ENCODE measurements at places on chromosomes 7 and 10.

DNA sequence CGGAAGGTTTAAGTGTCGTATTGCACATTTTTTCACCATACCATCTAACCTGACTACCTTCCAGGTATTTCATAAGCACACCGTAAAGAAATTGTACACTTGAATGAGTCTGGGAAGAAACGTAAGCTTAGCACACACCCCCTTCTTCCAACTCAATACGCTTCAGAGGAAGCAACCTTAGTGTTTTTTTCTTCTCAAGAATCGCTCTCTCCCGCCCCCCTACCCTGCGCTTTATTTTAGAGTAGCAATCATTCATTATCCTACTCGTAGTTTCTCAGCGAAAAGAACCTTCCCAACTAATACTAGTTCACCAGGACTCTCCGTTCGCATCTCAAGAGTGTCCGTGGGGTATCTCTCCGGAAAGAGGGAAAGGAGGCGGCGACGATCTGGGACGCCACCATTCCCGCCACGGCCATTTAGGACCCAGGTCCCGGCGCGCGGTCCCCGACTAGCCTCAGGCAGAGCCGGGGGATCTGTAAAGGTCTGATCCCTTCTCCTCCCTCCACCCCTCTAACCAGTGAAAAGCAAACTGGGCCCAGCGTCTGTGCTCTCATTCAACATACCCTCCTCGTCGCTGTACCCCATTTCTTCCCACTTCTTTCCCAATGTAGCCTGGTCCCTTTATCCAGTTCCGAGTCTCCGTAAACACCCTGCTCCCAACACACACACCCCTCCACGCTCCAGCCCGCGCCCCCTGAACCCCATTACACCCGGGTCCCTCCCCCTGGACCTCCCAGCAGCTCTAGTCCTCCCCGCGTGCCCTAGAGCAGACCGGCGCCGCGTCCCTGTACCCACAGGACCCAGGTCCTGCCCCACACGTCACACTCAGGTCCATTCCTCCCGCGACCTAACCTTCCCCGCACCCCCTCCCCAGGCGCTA is 16.0 kb downstream of the MYOZ1 start:
- no peak for DNase-seq

- DNase-seq = no peak
These were observed 28.7 kb upstream of the USP6NL start for GRCh38 chr10:11639849-11640764.

DNA sequence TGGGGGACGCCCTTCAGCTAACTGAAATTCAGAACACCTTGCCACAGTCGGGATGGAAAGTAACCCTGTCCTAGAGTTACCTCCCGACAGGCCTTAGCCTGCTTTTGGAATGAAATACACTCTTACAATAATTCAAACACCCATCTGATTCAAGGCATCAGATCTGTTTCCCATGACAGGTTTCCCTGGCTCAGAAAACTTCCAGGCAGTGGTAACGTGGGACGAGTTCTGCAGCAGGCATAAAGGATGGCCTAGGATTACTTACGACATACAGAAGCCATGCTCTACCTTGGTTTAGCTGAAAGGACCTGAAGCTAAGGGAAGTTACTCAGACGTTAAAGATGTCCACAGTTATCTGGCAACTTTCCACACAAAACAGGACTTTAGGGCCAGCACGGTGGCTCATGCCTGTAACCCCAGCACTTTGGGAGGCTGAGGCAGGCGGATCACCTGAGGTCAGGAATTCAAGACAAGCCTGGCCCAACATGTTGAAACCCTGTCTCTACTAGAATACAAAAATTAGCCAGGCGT is 5.0 kb downstream of the PAXIP1 start:
- no peak for DNase-seq

- DNase-seq = no peak
These were observed 2.0 kb downstream of the MASTL start for GRCh38 chr10:27157150-27157549.

- no peak for DNase-seq
These were observed 125.7 kb upstream of the SDK1 start for GRCh38 chr7:3175285-3175902.

DNA sequence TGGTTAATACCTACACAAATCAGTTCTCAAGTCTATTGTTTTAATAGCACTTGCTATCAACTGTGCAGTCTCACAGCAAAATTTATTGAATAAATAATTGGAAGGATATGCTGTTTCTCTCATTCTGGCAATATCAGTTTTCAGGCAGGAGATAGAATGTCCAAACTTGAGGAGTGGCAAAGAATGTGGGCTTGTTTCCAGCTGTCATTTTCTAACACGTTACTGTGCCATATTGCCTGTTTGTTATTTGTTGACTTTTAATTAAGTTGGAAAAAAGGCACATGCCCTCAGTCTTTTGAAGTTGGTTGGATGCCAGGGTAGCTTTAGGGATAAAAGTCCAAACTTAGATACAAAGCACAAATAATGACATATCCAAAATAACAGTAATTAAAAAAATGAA is 52.2 kb downstream of the MAGI2 start:
- no peak for DNase-seq
